Stimulated activated CD4-positive, alpha-beta T cell treated with anti-CD3 and anti-CD28 coated beads, Interleukin-4, amount 100 ng/mL, for 24 hours (primary cell): ENCODE measurements at places on chromosomes 16 and 17.

GRCh38 chr17:67649891-67650290 is 67.8 kb upstream of the NOL11 start:
- no peak for DNase-seq

GRCh38 chr16:67241008-67241900 is 6.0 kb downstream of the FHOD1 start:
- DNase-seq: no peak

DNA sequence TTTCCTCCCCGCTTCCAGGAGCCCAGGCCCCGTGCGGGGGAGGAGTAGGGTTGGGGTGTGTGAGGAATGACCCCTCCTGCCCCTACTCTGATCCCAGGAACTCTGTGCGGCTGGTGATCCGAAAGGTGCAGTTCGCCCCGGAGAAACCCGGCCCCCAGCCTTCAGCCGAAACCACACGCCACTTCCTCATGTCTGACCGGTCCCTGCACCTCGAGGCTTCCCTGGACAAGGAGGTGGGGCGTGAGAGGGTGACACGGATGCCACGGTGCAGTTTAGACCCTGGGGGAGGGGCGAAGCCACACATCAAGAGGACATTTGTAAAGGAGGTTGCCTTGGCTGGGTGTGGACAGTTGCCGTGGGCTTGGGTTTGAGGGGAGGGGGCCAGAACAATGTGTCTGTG is 7.4 kb downstream of the ARRB2 start:
- no peak for DNase-seq

DNA sequence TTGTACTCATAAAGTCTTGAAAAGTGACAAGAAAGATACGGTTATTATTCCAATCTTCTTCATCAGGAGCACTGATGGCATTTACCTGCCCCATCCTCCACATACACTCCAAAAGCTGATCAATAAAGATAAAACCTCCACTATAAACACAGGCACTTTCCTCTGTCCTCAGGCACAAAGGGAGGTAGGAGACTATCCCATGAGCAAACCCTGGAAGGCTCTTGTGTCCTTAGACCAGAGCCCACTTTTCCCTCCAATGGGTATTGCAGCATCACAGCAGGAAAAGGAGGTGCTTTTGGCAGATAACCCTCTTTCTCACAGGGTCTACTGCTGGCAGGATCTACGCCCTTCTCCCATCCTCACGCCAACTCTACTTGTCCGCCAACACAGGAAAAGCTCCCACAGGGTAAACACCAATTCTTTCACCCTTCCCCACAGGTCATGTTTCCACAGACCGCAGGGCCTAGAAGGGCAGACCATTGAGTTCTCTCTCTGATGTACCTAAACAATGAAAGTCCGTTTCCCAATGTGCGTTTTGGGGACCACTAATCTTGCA is 28.7 kb downstream of the NXPH3 start:
- no peak for DNase-seq

- no peak for DNase-seq
Observed at GRCh38 chr16:82523815-82524214, 103.0 kb upstream of the CDH13 start.

DNA sequence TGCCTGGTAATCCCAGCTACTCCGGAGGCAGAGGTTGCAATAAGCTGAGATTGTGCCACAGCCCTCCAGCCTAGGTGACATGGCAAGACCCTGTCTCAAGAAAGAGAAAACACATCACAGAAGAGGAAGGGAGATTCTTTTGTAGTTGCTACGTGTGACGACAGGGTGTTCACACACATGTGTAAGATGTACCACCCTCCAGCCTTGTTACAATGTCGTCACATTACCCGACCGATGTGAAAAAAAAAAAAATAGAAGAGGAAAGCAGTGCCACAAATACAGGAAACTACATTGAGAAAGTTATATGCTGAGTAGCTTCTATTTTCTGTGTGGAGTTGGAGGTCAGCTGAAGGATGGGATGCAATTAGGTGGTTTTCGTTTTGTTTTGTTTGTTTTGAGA is 56.0 kb downstream of the CLUH start:
- no peak for DNase-seq

DNA sequence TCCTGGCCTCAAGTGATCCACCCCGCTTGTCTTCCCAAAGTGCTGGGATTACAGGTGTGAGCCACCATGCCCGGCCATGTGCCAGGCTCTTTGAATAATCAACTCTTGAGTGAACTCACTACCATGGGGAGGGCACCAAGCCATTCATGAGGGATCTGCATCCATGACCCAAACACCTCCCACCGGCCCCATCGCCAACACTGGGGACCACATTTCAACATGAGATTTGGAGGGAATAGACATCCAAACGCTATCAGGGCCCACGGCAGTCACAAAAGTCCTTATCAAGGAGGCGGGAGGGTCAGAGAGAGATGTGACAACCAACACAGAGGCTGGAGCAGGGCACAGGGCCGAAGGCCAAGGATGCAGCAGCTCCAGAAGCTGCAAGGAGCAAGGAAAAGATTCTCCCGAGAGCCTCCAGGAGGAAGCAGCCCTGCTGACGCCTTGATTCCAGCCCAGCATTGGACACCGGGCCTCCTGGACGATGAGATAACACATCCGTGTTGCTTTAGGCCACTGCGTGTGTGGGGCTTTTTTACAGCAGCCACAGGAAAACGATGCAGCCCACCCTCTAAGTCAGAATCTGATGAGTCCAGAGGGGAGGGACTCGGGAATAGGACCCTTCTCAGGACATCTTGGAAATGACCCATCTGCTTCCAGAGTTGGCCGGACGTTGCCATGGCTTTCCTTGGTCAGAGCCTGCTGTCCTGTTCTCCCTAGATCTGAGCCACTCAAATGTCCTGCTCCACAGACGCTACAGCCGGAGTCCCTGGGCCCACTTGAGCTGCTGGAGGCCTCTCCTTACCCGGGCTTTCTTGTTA is 47.3 kb upstream of the CMIP start:
- no peak for DNase-seq

- peak; percentile 26 for DNase-seq
Observed at GRCh38 chr17:42386777-42387657, 1.2 kb downstream of the STAT3 start.

DNA sequence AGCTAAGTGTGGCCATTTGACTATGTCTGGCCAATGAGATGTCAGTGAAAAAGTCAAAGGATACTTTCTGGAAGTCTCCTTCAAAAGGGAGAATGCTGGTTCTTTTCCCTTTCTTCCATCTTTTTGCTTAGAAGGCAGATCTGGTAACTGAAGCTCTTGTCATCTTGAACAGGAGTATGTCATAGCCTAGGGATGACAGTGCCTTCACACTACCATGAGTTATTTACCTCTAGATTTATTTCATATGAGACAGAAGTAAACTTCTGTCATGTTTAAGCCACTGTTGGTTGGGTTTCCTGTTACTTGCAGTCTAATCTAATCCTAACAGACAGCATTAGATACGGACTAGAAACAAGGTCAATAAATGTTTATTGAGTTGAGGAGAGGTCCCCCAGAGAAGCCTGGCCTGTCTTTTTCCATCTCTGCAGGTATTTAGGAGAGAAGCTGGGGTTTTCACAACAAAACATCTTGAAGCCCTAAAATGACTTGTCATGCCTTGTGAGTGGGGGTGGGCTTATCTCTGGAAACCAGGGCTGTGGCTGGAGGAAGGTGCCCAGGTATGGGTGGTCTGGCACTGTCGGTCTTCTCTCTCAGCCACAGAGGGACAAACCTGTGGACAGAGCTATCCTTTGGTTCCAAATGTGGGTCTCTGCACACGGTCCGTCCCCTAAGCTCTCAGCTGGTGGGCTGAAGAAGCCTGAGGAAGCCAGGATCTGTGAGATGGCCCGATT is 28.5 kb downstream of the TMEM98 start:
- DNase-seq: no peak

GRCh38 chr16:76318565-76318964 is 41.4 kb downstream of the CNTNAP4 start:
- DNase-seq: no peak

GRCh38 chr16:87265261-87265660 is 51.9 kb downstream of the C16orf95 start:
- DNase-seq: no peak

DNA sequence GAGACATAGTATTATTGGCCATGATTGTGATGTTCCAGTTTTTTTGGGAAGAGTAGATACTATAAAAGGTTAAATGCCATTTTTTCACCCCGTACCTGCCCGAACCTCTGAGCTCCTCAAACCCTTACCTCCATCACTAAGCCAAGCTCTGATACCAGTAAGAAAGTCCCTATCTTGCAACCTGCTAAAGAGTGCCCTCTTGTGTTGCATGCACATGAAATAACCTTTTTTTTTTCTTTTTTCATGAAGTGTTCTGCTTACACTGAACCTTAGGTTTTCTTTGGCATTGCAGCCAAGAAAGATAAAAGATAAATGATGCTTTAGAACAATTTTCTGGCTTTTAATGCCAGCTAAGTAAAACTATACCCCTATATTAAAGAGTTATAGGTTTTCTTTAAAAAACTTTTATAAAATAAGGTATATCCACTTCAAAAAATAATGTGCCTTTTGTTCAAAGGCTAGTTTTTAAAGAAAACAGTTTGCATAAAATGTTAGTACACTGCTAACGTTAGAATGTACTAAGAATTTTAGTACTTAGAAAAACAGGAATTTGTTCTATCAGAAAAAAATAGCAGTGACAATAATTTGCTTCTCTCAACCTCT is 295.3 kb upstream of the PMFBP1 start:
- DNase-seq: no peak

DNA sequence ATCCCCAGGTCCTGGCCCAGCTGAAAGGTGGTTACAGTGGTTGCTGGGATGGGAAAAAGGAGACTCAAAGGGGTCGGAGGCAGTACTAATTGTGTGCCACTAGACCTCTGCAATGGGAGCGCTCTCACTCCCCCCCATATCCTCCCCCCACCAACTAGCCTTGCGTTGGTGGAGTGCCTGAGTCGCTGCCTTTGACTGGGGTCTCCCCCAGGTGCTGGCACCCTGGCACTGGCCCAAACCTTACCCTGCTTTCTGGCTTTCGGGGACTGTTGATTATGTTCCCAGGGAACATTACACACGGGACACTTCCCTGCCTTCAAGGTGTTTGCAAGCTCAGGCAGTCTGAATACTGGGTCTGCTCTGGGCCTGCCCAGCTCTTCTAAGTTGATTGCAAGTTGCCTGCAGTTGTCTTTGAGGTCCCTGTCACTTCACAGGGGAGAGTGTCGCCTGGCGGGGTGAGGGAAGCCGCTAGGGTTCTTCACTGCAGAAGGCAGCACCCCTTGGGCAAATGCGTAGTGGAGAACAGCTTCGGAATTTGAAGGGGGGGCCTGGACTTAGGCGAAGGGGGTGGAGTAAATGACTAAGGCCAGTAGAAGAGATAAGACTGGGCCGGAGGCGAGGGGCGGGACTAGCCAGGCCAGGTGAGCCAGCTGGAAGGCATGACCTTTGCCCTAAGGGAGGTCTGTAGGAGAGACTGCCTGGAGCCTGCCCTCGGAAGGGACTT is 98.0 kb downstream of the RAB11FIP4 start:
- DNase-seq: no peak

GRCh38 chr17:30263552-30264333 is 28.0 kb downstream of the BLMH start:
- no peak for DNase-seq

- no peak for DNase-seq
Observed at GRCh38 chr17:33802349-33803198, 452.5 kb upstream of the CCL2 start.

GRCh38 chr17:34163123-34163522 is 92.0 kb upstream of the CCL2 start:
- no peak for DNase-seq

- no peak for DNase-seq
Observed at GRCh38 chr16:21023509-21024202, 123.1 kb downstream of the LYRM1 start.

GRCh38 chr17:78343543-78344201 is 16.2 kb downstream of the SOCS3 start:
- peak; percentile 58 for DNase-seq

DNA sequence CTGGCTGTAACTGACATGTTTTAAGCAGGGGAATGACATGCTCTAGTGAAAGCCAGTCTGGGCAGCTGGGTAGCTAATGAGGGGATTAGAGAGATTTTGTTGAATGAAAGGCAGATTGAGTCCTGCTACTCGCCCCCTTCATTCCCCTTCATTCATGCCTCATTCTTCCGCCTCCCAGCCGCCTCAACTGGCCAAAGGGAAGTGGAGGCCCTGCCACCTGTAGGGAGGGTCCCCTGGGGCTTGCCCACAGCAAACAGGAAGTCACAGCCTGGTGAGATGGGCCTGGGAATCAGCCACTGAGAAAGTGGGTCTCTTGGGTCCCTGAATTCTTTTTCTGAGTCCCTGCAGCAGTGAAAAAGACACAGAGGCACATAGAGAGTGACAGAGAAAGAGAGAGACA is 1.1 kb upstream of the CD19 start:
- no peak for DNase-seq

- DNase-seq: no peak
Observed at GRCh38 chr16:1299868-1300203, 9.6 kb upstream of the UBE2I start.

DNA sequence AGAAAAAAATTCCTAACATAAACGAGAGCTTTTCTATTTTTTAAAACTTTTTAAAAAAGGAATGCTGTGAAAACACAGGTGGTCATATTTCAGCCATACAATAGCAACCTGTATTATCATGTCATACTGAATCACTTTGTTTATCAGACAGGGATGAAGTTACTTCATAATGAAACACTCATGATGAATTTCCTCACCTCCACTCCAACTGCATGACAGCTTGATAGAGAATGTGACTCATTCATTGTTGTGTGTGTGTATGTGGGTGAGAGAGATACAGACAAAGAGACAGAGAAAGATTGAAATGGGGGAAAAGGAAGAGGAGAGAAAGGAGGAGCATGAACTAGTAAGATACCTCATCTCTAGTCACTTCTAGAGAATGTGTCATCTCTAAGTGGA is 109.0 kb downstream of the SYCE1L start:
- no peak for DNase-seq

DNA sequence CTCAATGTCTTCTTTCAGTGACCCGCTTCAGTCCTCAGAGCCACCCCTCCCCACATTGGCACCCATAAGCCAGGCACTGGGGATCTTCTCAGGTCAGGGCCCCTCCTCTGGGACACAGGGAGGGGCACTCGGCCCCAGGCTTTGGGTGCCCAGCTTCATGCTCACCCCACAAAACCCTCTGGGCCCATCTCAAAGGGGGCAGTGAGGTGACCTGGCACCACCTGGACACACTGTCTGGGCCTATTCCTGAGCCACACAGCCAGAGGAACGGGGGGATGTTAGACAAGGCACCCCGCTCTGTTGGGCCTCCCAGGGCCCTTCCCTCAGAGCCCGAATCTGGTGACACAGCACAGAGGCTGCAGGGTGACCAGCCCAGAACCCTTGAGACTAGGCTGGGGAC is 36.1 kb downstream of the TNFRSF13B start:
- DNase-seq: no peak

DNA sequence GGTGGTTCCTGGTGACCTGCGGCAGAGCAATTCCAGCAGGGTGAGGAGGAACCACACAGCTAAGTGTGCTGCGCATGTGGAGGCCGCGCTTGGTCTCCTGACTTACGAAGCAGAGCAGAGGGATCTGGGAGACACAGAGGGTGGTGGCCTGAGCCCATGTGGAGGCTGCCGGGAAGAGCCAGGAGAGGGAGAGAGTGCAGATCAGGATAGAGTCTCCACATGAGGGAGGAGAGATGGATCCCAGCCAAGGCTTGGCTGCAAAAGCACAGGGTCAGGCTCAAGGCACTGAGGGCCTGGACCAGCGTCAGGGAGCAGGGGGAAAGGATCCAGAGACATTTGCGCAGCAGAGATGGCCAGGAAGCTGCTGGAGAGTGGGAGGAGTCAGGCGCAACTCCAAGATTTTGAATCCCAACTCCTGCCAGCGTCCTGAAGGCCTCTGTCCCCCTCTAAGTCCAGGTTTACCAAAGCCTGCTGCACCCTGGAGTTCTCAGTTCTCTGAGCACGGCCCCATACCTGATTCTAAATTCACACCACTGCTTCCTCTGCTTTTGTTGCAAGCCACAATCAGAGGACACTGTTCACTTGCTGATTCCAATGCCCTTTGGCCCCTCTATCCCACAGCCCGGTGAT is 11.3 kb upstream of the MLLT6 start:
- no peak for DNase-seq
